ENCODE measurements at places on chromosomes 7 and 10. TPM values are rescaled to one million over a fixed set of nuclear protein-coding genes. Genes with fewer than 3 reads are reported as not detected.

The IL15RA gene
- 49.6 TPM for total RNA-seq

The ATG9B gene
- total RNA-seq, result 0.68 TPM

The CTBP2 gene
- total RNA-seq, result 82.7 TPM

The PRRT4 gene
- total RNA-seq, result 0.91 TPM

Data from Caki2 (cell line).